ENCODE measurements at places on chromosomes 3 and 15. TPM values are rescaled to one million over a fixed set of nuclear protein-coding genes. Genes with fewer than 3 reads are reported as not detected.
A peak's percentile ranks its signal among the peaks of the same experiment; 100 is the strongest.

Gene CLDN1
- polyA plus RNA-seq: 0.91 TPM

Gene MFGE8
- 62.9 TPM for polyA plus RNA-seq

Gene UQCC5
- 26.1 TPM for polyA plus RNA-seq

Gene SLC12A1
- 0.02 TPM for polyA plus RNA-seq

Gene MITF
- polyA plus RNA-seq: 0.83 TPM

Gene AMIGO3
- polyA plus RNA-seq: 1.1 TPM

Gene SUMF1
- 13.1 TPM for polyA plus RNA-seq

Gene CCDC39
- polyA plus RNA-seq: not detected

Gene MELTF
- 0.67 TPM for polyA plus RNA-seq

DNA sequence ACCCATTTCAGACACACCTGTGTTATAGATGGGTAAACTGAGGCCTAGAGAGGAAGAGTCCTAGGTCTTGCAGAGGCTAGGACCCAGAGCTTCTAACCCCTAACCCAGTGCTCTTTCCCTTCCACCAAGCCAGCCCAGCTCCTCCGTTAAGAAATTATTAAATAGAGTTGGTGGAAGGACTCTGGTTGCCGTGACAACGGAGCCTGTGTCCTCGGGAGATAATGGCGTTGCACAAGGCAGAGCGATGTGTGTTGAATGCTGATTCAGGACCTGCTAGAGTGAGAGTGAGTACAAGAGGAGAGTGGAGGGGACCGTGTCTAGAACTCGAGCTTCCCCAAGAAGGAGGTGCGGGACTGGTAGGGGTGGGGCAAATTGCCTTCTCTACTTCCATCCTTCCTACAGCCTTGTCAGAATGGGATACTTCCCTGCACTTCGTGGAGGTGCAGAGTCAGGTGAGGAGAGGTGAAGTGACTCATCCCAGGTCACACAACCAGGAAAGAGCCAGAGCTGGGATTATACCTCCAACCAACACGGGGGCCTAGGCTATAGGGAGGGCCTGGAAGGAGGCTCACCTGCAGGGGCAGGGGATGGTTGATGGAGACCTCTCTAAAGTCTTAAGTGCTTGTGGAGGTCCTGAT, 8.6 kb downstream of the SLC6A1 start:
- no peaks in the 10 kb centered on the region for H3K36me3 ChIP-seq
- no peak for DNase-seq

GRCh38 chr3:46725621-46726314, 8.1 kb upstream of the PRSS50 start:
- no peak overlapping the region for H3K4me3 ChIP-seq
- no peaks in the 10 kb centered on the region for H3K36me3 ChIP-seq
- no peaks in the 10 kb centered on the region for H3K4me1 ChIP-seq
- no peak overlapping the region for H3K27ac ChIP-seq
- no peaks in the 10 kb centered on the region for H3K27me3 ChIP-seq

DNA sequence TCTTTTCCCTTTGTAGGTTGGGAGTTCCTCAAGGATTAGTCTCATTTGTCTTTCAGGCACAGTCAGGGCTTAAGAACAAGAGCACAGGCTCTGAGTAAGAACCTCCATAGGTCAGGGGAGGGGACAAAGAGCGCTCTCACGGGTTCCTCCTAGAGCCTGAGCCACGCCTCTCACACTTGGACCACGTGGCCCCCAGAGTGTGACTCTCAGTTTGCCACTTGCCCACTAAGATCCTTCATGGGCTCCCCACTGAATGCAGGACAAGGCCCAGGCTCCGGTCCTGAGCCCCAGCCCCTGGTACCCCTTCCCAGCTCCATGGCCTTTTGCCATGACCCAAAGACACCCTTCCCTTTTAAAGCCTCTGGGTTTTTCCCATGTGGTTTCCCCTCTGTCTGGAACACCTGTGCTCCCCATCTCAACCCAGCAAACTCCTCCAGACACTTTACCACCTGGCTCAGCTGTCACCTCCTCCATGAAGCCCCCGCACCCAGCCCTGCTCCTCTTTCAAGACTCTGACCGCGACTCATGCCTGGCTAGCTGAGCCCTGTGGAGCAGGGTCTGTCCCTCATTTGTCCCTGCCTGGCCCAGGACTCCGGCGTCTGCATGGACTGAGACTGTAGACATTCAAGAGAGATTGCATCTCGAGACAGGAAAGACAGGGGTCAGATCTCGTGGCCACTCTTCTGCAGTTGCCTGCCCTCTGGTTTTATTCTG, 32.7 kb downstream of the IQSEC1 start:
- no peak overlapping the region for H3K27ac ChIP-seq
- DNase-seq: peak; percentile 92
- H3K36me3 ChIP-seq: no peaks in the 10 kb centered on the region
- H3K4me3 ChIP-seq: no peak overlapping the region
- H3K4me1 ChIP-seq: peaks cover 34% of the 10 kb centered on the region

DNA sequence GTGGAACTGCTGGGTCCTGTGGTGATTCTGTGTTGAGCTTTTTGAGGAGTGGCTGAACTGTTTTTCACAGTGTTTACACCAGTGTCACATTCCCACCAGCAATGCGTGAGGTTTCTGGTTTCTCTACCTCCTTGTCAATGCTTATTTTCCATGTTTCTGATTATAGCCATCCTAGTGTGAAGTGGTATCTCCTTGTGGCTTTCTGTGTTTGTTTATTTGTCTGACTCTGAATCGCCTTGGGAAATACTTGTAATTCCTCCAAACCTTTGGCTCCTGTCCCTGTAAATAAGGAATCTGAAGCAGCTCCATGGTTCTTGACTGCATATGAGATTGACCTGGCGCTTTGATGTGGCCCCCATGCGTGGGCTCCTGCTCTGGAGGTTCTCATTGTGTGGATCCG, 20.6 kb downstream of the FAN1 start:
- H3K27me3 ChIP-seq: no peaks in the 10 kb centered on the region
- H3K4me3 ChIP-seq: no peak overlapping the region
- H3K36me3 ChIP-seq: peaks cover 83% of the 10 kb centered on the region
- H3K4me1 ChIP-seq: no peaks in the 10 kb centered on the region

DNA sequence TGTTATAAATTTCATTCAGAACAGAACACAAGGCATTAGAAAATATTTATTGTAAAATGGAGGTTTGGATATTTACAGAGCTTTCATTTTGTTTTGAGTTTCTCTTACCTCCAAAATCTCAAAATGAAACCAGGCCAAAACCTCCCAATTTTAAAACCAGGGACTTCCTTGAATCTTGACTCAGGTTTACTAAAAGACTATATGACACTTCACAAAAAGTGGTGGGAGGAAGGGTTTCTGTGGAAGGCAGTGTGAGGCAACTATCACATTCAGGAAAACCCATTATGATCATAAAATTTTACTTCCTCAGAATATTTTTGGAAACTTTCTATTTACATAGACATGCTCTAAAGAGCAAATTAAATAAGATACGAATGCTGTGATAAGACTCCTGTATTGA, 205.8 kb upstream of the EOMES start:
- DNase-seq: no peak
- H3K27me3 ChIP-seq: no peaks in the 10 kb centered on the region
- H3K27ac ChIP-seq: no peak overlapping the region
- no peak overlapping the region for H3K4me3 ChIP-seq

- peaks cover 10% of the 10 kb centered on the region for H3K36me3 ChIP-seq
- H3K27ac ChIP-seq: no peak overlapping the region
- H3K4me3 ChIP-seq: no peak overlapping the region
These were observed 965 bp upstream of the CRBN start for GRCh38 chr3:3180456-3180855.

DNA sequence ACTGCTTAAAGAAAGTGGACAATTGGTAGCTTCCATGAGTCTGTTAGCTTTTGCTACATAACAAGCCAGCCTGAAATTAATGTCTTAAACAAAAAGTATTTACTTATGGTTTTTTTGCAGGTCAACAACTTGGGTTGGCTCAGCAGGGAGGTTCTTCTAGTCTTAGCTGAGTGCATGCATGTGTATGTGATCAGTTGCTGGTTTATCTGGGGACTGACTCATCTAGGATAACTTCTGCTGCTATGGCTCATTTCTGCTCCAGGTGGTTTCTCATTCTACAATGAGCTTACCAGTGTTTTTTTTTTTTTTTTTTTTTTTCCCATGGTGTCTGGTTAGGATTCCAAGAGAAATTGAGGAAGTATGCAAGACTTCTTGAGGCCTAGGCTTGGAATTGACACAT, 244.7 kb downstream of the NSUN3 start:
- peaks cover 10% of the 10 kb centered on the region for H3K4me1 ChIP-seq
- no peak overlapping the region for H3K27ac ChIP-seq
- H3K27me3 ChIP-seq: no peaks in the 10 kb centered on the region
- H3K36me3 ChIP-seq: no peaks in the 10 kb centered on the region

DNA sequence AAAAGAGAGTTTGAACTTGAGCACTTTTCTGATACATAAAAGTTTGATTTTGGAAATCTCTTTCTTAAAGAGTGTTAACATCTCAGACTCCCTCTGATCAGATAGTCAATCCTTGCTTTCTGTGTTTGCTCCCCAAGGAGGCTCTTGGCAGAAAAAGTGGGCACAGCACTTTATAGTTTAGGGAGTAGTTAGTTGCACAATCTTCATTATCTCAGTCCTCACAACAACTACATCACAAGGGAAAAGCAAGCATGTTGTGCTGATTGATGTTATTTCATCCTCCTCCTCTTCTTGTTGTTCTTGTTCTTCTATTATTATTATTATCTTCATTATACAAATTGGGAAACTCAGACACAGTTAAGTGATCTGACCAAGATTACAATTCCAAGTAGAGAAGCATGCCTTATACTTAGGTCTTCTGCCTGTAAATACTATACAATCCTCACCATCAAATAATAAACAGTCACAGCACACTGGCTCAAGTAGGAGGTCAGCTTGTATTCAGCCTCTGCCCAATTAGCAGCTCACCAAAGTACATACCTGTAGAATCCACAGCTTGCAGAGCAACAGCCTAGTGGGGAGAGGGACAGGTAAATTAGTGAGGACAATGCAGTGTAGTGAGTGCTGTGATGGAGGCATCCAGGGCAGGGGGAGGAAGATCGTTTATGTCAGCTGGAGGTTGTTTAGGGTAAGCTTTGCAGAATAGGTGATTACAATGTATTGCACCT, 304.1 kb upstream of the MME start:
- no peak overlapping the region for H3K27ac ChIP-seq
- no peaks in the 10 kb centered on the region for H3K4me1 ChIP-seq
- H3K4me3 ChIP-seq: no peak overlapping the region
- DNase-seq: no peak
- no peaks in the 10 kb centered on the region for H3K36me3 ChIP-seq

- no peaks in the 10 kb centered on the region for H3K27me3 ChIP-seq
- no peak overlapping the region for H3K27ac ChIP-seq
- no peaks in the 10 kb centered on the region for H3K36me3 ChIP-seq
- H3K4me3 ChIP-seq: no peak overlapping the region
These were observed 161.8 kb upstream of the IQSEC1 start for GRCh38 chr3:13235079-13235478.

DNA sequence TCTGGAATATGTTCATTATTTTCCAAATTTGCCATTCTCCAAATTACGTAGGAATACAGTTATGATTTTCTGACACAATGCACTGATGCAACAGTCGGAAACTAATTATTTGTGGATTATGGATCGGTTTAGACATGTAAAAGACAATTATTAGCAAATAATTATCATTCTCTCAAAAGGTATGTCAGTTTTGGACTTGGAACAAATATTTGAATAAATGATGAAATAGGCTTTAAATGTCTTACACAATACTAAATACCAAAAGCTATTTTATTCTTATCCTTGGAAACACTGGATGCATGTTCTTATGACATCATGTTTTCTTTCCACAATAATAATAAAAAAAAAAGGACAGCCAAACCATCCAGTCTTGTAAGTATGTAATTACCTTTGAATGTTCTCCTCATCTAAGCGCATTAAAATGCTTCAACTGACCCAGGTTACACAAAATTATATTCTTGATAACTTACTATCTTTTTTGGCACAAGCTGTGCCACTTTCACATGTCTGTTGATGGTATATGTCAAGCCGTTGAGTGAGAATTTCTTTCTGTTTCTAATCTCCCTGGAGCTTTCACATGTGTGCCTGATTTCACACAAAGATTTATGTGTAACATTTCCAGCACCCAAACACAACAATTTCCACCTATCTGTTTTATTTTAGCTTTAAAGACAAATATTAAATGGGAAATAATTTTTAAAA, 238.5 kb upstream of the ZNF385D start:
- no peaks in the 10 kb centered on the region for H3K4me1 ChIP-seq
- no peak for DNase-seq
- no peak overlapping the region for H3K4me3 ChIP-seq
- no peaks in the 10 kb centered on the region for H3K36me3 ChIP-seq
- no peak overlapping the region for H3K27ac ChIP-seq

DNA sequence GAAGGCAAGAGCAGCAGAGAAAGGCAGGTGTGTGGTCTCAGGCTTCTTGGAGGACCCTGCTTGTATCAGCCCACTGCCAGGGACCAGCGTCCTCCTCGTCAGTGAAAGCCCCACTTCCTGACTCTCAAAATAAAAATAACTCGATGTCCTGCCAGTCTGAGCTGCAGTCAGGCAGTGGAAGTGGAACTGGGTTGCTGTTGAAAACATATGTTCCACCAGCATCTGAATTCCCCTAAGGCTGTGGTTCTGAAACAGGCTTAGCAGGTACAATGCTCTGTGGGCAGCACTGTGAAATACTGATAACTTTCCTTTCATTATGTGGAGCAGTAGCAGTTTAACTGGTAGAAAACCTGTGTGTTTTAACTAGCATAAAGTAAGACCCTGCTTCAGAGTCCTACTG, 121.6 kb upstream of the EIF1B start:
- no peaks in the 10 kb centered on the region for H3K4me1 ChIP-seq
- peaks cover 3% of the 10 kb centered on the region for H3K36me3 ChIP-seq
- no peaks in the 10 kb centered on the region for H3K27me3 ChIP-seq

DNA sequence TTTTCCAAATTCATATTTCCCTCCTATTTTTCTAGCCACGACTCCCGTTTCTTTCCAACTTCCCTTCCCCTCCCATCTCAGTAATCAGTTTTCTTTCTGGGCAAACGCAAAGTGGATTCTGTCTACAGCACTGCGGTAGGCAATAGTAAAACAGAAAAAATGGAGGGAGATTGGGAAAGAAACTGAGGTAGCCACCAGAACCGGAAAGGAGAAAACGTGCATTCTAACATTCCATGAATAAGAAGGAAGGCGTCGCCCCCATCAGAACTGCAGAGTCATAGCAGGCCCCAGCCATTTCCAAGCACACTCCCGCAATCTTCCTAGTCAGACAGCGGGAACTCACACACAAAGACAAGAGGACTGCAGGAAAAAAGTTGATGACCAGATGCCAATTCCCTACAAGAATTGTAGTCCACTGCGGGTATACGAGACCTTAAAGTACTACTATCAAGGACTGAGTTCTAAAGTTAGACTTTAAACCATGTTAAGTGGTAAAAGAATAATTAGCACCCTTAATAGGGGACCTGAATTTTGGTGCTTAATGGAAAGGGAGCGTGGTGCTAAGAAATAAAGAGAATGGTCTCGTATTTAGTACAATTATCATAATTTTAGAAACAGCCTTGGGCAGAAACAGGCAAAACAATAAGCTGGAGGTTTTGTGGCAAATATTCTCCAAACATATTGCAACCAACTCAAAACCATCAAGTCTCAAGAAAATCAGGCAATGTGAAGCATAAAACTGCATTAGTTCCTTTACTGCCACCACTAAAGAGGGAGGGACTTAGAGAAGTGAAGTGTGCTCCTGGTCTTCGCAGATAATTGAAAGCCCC, 1.4 kb downstream of the PFN2 start:
- no peak for DNase-seq
- no peaks in the 10 kb centered on the region for H3K36me3 ChIP-seq
- no peaks in the 10 kb centered on the region for H3K27me3 ChIP-seq
- peak overlapping the region; percentile 61 for H3K27ac ChIP-seq
